ENCODE measurements at places on chromosomes 7 and 10.

GRCh38 chr7:156578978-156579430, 61.6 kb upstream of the RNF32 start:
- DNase-seq, result no peak

GRCh38 chr7:147245274-147245673, 1128.7 kb downstream of the CNTNAP2 start:
- DNase-seq, result no peak

- no peak for DNase-seq
Measured at GRCh38 chr10:31770307-31770902, 158.2 kb downstream of the ARHGAP12 start.

- no peak for DNase-seq
Measured at GRCh38 chr10:71381611-71382010, 15.1 kb upstream of the CDH23 start.

- no peak for DNase-seq
Measured at GRCh38 chr10:16845248-16845647, 28.0 kb upstream of the RSU1 start.

GRCh38 chr7:76206633-76207032, 4.9 kb downstream of the SRRM3 start:
- DNase-seq, result no peak

DNA sequence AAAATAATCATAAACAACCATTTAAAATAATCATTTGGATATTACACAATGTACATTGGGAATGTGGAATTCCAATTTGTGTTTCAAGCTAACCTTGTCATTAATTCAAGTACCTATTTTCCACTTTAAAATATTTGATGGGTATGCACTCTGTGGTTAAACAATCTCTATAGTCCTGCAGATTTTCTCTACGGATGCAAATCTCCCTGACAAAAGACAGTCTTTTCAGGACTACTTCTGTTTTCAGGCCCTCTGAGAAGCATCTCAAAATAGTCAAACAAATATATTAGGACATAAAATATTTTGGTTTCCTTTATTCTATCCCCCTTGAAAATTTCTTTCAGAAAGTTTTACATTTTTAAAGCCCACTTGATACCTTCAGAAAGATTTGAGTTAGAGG, 735.6 kb upstream of the MBL2 start:
- DNase-seq, result no peak

DNA sequence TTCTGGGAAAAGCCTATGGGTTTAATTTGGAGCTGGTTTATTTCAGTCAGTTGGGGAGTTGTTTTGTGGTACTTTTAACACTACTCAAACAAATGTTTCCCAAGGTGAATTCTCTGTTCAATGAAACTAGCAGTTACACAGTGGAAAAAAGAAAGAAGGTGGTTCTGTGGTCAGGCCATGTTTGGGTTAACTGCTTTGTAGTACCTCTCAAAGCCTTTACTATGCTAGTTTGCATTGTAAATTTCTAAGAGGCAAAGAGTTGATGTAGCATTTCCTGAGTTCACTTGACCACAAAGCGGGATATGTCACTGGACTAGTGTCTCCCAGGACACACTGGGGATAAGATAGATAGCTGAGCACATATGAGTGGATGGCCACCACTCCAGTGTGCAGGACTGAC, 145.4 kb downstream of the KIF20B start:
- DNase-seq, result no peak

GRCh38 chr7:159370-160270, 32.8 kb upstream of the FAM20C start:
- DNase-seq, result no peak

DNA sequence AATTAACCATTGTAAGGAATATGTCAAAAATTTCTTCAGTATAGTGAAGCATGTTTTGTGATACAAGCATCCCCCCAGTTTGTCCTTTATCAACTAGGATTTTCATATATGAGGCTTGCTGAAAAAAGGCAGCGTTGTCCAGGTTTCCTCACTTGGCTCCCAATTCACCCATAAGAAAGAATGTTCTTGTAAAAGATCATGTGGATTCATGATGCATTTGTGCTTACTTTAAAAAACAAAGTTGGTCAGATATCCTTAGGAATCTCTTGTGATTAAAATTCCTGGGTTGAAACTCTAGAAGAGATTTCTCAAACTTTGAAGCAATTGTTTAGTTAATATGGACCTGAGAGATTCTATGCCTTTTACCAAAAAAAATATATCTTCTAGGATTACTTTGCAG, 181.8 kb downstream of the KIAA1217 start:
- DNase-seq, result no peak

- no peak for DNase-seq
Measured at GRCh38 chr10:78413076-78414055, 379.7 kb downstream of the RPS24 start.

DNA sequence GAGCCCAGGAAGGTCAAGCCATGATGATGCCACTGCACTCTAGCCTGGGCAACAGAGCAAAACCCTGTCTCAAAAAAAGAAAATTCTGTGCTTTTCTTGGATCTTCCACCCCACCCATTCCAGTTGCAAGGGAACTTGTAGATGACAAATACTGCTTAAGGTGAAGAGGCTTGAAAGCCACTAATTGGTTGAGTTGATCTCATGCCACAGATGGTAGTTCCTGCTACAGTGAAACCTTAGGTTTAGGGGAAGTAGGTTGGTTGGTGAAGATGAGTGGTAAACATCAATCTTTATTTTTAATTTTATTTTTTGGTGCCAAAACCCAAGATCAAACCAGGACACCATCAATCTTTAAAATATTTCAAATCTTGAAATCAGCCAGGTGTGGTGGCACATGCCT, 2.9 kb upstream of the GDI2 start:
- DNase-seq, result no peak

DNA sequence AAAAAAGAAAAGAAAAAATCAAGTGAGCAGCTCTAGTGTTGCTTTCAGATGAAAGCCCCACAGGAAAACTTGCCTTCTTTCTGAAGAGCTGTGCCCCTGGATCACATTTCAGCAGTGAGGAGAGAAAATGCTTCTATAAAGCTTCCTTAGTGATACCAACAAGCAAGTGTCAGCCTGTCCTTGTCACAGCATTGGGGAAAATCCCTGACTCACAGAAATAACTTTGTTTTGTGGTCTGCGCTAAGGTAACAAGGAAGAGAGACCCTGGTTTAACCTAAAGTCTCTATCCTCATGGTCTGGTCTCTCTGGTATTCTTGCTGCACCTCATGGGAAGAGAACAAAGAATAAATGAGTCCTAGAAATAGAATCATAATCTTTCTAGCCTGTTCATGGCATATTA, 885.2 kb upstream of the SORCS1 start:
- DNase-seq, result no peak

- peak; percentile 45 for DNase-seq
Measured at GRCh38 chr10:104330168-104331110, 7.8 kb downstream of the ITPRIP start.

DNA sequence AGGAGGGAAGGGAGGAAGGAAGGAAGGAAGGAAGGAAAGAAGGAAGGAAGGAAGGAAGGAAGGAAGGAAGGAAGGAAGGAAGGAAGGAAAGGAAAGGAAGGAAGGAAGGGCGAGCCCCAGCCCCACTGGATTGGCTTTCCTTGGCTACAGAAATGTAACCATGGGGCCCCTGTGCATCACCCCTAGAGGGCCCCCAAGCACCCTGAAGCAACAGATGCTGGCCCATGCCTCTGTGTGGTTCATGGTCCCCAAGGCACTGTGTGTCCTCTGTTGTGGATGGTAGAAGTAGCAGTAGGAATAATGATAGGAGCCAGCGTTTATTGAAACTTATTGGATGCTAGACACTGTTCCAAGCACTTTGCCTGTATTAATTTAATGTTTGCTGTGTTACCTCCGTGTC, 116.6 kb upstream of the MACROH2A2 start:
- DNase-seq, result no peak

GRCh38 chr7:37719077-37719476, 35.5 kb downstream of the GPR141 start:
- no peak for DNase-seq

GRCh38 chr7:25009257-25009656, 29.3 kb upstream of the OSBPL3 start:
- DNase-seq, result peak; percentile 8

DNA sequence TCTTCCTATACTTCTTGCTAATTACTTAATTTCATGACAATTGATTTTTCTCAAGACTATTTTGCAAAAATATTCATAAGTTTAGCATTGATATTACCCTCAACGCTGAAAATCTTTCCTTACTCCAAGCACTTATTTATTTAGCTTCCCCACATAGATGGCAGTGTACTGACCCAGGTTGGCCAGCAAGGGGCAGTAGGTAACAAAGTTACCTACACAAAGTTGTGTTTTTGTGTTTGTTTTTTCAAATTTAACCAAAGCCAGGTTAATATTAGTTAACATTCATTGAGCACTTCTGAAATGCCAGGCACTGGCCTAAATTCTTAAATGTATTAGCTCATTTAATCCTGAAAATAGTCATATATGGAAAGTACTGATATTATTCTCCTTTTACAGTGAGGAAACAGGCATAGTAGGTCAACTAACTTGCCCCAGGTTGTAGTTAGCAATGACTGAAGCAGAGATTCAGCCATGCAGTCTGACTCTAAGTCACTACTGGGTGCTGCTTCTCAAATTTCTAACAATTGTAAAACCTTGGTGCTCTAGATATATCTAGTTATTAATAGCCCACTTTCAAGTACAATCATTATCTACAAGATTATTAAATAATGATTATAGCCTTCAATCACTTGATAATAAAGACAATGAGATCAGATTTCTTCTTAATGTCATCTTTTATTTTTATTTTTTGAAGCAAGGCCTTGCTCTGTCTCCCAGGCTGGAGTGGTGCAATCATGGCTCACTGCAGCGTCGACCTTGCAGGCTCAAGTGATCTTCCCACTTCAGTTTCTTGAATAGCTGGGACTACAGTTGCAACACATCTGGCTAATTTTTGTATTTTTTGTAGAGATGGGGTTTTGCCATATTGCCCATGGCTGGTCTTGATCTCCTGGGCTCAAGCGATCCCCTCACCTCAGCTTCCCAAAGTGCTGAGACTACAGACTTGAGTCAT, 5.8 kb upstream of the GGCT start:
- DNase-seq, result no peak

GRCh38 chr7:116367171-116367813, 132.2 kb upstream of the CAV2 start:
- DNase-seq, result no peak

GRCh38 chr10:20601941-20602461, 295.1 kb downstream of the NEBL start:
- no peak for DNase-seq

Measured in T1000 (cell line).